Stimulated activated CD8-positive, alpha-beta memory T cell treated with anti-CD3 and anti-CD28 coated beads, Interleukin-4, amount 100 ng/mL, for 1 hour (primary cell): ENCODE measurements at places on chromosomes 2 and 18.

DNA sequence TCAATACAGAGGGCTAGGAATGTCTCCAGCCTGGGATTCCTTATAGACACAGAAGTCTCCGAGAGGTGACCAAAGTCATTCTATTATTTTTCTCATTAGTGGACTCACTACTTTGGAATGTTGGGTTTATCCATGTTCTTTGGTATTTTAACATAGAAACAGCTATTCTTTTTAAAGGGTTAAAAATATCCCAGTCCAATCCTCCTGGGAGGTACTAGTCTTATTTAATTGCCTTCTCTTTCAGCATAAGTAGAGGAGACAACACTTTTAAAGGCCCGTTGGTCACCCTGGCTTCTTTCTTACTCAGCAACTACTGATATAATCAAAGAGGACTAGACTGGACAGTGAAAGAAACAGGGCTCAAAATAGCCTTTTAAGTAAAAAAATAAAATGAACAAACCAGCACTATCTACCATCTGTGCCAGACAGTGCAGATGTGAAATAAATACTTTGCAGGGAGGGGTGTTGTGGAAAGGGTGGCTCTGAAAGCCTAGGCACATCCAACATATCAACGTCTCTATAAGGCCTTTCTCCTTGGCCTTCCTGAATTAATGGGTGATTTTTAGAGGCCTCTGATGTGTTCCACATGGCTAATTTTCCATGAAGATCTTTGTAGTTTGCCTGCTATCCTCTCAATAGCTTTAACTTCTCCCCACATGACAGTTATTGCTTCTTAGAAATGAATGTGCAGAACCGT, 334.4 kb upstream of the THUMPD2 start:
- DNase-seq: no peak

GRCh38 chr2:17373041-17373440, 145.2 kb downstream of the RAD51AP2 start:
- DNase-seq: no peak

DNA sequence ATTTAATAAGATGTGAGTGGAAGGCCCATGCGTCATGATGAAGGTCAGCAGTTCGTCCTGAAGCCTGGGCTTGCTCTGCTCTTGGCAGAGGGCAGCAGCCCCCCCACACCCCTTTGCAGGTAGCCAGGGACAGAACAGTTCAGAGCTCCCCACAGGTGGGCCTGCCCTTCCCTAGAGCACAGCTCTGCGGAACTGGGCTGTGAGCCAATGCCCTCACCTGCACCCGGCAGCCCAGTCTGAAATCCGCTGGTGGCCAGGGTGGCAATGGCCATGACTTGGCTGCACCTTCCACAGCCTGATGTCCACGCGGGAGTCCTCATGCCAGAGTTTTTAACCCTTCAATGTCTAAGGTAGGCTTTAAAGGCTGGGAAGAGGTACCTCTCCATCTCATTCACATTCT, 136.7 kb downstream of the ACKR3 start:
- no peak for DNase-seq

DNA sequence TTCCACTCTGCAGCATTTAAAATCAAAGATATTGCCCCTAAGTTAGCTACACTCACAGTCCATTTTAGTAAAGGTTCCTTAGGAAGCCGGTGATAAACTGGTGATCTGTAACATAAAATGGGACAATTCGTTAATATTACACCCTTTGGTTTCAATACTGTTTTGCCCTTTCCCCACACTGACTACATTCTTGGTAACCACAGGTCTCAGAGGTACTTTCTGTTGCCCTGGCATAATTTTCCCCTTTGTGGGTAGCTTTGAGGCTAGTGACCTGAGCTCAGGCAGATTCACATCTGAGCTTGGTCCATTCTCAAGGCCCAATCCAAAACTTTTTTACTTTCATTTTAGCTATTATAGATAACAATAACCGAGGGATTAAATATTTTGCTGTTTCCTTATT, 32.9 kb upstream of the CSRNP3 start:
- DNase-seq: no peak

DNA sequence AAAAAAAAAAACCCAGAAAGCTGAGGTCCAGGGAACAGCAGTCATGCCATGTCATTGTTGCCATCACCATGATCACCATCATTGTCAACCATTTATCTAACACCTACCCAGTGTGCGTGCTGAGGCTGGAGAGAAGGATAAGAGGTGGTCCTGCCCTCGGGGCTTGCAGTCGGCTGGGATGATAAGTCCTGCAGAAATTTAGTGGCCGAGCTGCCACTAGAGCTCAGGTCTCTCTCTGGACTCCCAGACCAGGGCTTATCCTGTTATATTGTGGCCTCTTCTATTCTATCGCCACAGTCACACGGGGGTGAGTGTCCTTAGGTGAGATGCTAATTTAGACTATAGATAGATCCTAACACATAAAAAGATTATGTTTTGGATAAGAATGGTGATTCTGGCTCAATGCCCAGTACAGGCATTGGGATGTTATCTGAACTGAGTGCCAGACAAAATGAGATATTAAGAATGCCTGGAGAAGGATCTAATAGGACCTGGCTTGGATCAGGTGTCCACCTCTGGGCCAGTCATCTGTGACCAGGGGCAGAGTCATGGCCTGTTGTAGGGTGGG, 43.2 kb upstream of the YWHAQ start:
- no peak for DNase-seq

DNA sequence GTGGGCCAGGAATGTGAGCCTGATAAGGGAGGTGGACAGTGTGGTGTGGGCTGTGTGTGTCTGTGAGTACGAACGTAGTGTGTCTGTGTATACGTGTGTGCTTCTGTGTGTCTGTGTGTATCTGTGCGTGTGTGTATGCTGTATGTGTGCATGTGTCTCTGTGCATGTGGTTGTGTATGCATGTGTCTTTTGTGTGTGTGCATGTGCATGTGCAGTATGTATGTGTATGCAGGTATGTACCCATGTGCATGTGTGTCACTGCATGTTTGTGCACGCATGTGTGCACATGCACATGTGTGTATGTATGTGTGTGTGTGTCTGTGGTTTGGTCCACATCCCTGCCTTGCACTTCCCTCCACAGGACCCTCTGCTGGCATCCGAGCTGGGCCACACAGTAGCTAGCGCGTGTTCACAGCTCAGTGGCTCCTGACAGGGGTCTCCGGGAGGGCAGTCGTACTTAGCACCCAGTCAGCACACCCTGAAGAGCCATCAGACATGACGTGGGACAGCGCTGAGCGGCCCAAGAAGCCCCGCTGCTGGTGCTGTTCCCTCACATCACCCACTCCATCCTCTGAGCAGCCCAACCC, 114.3 kb downstream of the CELF4 start:
- no peak for DNase-seq

DNA sequence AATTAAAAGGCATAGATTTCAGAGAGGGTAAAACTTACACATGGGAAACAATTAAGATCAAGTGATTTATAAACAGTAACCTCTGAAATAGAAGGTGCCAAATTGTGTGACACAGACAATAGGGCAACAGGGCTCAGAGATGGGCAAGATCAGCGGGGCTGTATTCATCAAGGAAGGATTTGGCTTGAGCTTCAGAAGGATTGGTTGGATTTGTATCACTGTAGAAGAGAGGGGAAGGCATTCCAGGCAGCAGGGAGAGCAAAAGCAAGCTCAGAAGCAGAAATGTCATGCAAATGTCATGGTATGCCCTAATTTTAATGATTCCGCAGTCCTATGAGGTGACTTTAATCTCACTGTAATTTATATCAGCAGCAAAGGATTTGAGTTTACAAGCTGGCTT, 415.0 kb upstream of the NRP2 start:
- DNase-seq: no peak

DNA sequence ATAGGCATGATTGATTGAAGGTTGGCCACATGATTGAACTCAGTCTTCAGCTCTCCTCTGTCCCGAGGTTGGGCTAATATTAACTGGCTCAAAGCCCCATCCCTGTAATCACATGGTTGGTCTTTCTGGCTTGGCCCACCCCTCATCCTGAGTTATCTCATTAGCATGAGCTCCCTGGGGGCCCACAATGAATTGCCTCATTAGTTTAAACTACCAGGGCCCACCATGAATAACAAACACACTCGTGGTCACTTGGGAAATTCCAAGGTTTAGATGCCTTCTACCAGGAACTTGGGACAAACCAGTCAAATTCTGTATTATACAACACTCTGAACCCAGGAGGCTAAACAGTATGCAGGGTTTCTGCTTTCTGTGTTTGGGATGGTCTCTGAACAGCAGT, 121.7 kb upstream of the B3GNT2 start:
- DNase-seq: no peak

DNA sequence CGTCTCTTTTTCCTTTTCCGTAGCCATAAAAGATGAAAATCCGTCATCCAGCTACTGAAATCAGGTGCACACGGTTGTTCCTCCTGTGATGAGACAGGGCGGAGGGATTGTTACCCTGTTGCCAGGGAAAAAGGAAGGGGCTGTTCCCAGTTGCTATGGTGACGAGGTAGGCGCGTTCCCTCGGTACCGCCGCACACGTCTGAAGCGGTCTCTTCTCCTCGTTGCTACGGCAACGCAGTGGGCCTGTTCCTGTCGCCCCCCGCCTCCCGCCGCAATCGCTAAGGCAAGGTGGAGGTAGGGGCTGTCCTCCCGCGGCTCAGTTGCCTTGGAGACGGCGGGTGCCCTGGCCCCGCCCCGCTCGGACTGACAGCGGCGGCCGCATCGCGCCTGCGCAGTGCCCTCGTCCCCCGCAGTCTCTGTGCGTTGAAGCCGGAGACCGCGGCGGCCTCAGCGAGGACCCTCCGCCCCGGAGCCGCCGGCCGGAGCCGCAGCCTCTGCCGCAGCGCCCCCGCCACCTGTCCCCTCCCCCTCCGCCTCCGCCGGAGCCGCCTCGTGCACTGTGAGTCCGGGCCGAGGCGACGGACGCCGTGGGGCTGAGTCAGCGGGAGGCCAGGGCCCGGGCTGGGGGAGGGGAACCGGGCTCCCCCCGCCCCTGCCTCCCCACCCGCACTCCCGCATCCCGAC, at the start of gene MAPRE3:
Gene MAPRE3, plus strand, starts transcription at position 394 of the 684 bp plus-strand sequence. CDS start 51,582 bp downstream, outside the sequence.
- DNase-seq: peak; percentile 55

GRCh38 chr2:205882806-205883425, 200.6 kb downstream of the NRP2 start:
- no peak for DNase-seq

DNA sequence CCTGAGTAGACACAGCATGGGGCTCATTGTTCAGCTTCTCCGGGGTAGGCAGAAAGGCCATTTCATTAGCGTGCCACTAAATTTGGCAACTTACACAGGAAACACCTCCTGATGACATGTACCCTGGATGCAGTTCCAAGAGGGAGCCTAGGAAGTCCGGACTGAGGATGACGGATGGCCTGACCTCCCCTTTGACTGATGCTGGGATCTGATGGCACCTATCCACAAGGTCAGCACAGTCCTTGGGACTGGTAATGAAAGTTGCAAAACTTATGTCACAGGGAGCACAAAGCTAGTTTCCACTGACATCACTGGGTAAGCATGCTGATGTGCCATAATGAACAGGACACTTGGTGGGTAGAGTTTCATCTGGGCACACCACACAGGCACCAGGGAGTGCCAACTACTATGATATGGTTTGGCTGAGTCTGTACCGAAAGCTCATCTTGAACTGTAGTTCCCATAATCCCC, 126.7 kb upstream of the ARL4C start:
- no peak for DNase-seq

GRCh38 chr2:68368654-68369336, 3.7 kb downstream of the PLEK start:
- DNase-seq: no peak

DNA sequence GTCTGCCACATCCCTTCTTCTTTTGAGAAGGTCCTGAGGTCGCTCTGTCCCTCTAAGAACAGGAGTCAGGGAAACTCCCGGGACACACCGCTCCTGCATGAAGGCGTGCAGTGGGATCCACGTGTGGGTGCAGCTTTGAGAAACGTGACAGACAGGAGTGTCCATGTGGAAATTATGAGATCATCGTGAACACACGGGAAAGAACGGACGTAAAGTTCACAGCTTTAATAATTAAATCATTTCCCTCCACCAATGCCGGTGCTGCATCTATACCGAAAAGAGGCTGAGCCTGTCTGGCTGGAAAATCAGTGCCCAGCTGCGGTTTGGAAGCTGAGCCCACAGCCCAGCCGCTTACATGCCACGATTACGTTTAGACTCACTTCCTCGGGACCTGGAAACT, 372.4 kb upstream of the SALL3 start:
- DNase-seq: no peak

- DNase-seq: no peak
Observed at GRCh38 chr2:31967790-31968189, 43.0 kb downstream of the MEMO1 start.

DNA sequence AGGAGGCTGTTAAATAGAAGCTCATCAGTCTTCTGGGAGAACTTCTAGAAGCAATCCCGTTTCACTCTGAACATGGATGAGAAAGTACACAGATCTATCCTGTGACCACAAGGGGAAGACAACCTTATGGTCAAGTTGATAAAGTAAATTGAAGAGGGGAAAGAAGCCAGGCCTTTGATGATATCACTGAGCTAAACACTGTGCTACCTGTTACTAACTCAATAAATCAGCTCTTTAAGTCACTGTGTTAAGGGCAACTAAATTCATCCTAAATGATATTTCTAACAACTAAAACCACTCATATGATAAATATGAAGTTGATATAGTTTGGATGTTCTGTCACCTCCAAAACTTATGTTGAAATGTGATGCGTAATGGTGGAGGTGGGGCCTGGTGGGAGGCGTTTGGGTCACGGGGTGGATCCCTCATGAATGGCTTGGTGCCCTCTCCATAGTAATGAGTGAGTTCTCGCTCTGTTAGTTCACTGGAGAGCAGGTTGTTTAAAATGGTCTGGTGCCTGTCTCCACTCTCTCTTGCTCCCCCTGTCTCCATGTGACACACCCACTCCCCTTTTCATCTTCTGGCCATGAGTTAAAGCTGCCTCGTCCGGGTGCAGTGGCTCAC, 23.6 kb downstream of the OLA1 start:
- DNase-seq: no peak

DNA sequence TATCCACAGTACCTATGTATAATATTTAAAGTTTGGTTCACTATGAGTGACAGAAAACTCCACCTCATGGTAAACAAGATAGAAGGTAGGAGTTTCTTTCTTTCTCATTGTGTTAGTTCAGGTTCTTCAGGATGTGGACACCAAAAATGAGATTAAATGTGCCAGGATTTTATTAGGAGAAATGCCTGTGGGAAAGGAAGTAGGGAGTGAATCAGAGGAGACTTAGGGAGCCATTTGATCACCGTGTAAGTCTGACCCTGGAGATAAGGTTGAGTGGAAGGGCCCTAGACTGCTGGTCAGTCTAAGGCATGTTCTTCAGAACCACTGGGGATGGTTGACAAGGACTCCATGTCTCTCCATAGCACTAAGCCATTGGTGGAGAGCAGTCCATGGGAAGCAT, 8.1 kb downstream of the AOX1 start:
- no peak for DNase-seq

DNA sequence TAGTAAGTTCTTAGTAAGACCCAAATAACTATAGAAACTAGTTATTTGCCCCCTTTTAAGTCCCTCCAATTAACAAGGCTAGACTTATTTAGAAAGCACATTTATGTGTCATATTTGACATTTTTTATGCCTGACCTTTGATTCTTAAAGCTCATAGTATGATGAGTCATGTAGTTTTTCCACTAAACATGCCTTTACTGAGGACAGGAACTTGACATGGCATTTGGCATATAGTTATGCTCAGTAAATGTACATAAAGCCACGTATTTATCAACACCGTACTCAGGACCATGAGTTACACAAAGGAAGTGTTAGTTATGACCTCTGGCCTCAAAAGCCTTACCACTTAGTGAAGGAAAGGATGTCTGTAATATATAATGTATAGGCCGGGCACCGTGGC, 78.9 kb downstream of the GNAL start:
- DNase-seq: no peak

GRCh38 chr18:32429402-32429801, 41.3 kb downstream of the GAREM1 start:
- DNase-seq: no peak
